Urothelium cell line (cell line): ENCODE measurements at places on chromosomes 5 and 9.

GRCh38 chr5:75617736-75618352, 6.6 kb downstream of the ANKDD1B start:
- no peak for DNase-seq

DNA sequence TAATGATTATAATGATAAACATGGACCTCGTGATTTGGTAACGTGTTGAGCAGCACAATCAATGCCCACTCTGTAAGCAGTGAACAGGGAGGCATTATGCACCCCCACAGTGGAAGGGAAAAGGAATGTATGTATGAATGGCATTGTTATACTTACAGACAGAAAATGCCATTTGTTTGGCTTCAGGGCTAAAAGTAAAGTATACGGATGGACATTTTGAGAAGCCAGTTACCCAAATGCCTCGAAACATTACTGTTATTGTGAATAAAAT, 260.2 kb upstream of the PPP1R2B start:
- DNase-seq: no peak

GRCh38 chr5:154474396-154475334, 3.4 kb downstream of the HAND1 start:
- no peak for DNase-seq

DNA sequence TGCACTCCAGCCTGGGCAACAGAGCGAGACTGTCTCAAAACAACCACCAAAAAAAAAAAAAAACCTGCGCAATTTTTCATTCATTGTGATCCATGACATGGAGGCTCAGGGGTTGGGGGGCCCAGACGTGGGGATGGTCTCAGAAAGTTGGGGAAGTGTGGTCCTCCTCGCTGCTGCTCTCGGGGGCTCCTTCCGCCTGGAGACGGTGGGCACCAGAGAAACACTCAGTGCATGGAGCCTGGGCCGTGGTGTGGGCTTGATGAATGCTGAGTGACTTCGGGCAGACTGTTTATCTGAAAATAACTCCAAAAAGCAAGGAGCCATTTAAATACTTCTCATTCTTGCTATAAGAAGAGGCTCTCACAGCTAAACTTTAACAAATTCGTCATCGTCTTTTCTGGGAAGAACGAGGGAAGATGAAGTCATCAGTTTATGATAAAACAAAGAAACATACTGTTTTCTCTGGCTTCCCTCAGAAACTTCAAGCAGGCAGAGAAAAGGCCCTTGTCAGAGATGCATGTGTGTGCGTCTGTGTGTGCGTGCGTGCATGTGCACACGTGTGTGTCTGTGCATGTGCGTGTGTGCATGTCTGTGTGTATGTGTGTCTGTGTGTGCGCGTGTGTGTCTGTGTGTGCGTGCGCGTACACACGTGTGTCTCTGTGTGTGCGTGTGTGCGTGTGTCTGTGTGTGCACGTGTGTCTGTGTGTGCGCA, 35.0 kb downstream of the RASGEF1C start:
- no peak for DNase-seq

- no peak for DNase-seq
Observed at GRCh38 chr9:92661127-92661526, 8.8 kb downstream of the IPPK start.

- DNase-seq: peak; percentile 33
Observed at GRCh38 chr9:136328011-136328621, 777 bp downstream of the GPSM1 start.

DNA sequence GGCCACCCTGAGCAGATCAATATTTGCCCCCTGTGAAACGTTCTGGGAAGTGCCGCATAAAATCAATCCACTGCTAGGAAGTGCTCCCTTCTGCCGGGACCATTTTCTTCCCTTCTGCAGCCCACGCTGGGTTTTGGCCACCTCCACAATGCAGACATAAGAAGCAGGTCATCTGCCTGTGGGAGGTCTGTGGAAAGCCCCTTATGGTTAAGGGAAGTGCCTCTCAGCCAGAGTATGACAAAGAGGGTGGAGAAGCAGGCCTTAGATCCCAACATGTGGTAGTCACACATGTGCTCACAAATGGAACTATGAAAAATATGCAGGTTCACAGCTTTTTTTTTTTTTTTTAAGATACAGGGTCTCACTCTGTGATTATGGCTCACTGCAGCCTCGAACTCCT, 82.8 kb downstream of the SLC1A3 start:
- no peak for DNase-seq

- DNase-seq: no peak
Observed at GRCh38 chr9:86187121-86187520, 72.3 kb downstream of the C9orf153 start.

GRCh38 chr9:134809826-134810225, 70.8 kb upstream of the FCN2 start:
- no peak for DNase-seq

- DNase-seq: no peak
Observed at GRCh38 chr5:144084971-144085370, 85.5 kb downstream of the YIPF5 start.

GRCh38 chr5:56464935-56465768, 232.0 kb upstream of the ANKRD55 start:
- DNase-seq: no peak

- no peak for DNase-seq
Observed at GRCh38 chr5:131147258-131147657, 17.8 kb downstream of the HINT1 start.

DNA sequence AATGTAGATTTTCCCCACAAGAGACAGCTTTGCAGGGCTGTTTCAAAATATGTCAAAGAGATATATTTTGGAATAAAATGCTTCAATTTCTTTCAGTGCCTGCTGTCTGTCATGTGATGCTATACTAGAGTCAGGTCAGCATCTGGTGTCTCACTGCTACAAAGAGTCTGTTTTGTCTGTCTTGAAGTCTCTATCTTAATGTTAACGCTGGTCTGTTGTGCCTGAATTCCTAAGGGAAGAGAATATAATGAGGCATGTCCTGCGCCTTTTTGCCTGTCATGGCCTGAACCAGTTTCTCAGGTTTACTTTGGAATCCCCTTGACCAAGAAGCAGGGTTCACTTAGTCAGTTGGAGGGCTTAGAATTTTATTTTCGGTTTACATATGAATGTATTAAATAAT, 176.4 kb downstream of the PDZD2 start:
- no peak for DNase-seq

DNA sequence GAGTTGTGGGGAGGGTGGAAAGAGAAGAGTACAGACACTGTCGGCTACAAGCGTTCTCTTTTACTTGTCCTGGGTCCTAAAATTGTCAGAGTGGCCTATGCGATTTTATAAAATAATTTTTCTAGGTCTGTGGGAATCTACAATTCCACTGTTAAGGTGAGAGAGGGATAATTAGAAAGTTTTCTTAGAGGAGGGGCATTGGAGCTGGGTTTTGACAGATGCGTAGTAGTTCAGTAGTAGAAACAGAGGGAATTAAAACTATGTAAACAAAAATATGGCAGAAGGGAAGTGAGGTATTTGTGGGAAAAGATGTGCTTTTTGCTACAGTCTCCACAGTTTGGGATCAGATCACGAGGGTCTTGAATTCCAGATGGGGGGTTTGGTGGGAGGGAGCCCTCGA, 129.1 kb upstream of the SHB start:
- no peak for DNase-seq

DNA sequence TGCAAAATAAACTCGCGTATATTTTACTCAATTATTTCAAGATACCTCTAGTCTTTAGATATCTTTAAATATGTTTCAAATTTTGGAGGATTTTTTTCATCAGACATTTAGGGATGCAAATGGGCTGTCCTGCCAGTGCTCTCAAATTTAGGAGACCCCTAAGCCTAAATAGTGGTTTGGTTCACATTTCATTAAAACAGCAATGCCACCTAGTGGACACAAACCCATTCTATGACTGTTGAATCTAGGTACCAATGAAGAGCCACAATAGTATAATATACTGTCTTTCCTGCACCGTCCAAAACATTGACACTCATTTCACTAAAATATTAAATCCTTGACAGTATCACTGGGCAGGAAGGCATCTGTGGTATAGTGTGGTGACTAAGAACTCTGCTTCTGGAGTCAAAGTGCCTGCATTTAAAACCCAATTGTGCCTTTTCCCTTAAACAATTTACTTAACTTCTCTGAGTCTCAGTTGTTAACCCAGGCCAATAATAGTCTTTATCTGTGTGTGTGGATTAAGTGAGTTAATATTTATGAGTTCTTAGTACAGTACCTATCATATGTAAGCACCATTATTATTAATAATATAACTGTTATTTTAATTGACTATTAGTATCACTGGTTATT, 148.0 kb downstream of the RORB start:
- peak; percentile 17 for DNase-seq

GRCh38 chr5:113748403-113748802, 234.9 kb downstream of the YTHDC2 start:
- DNase-seq: no peak

DNA sequence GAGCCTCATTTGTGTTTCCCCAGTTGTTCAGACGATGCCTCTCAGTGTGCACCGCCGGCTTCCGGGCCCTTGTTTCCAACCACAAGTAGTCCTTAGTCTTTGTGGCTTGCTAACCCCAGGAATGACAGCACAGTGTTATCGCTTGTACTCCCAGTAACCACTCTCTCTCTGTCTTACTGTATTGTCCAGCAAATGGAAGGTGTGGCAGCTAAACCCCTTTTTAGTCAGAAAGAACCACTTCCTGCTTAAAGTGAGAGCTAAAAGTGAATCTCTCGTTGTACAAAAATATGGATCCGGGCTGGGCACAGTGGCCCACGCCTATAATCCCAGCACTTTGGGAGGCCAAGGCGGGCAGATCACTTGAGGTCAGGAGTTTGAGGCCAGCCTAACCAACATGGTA, 61.3 kb downstream of the ENC1 start:
- DNase-seq: peak; percentile 71

DNA sequence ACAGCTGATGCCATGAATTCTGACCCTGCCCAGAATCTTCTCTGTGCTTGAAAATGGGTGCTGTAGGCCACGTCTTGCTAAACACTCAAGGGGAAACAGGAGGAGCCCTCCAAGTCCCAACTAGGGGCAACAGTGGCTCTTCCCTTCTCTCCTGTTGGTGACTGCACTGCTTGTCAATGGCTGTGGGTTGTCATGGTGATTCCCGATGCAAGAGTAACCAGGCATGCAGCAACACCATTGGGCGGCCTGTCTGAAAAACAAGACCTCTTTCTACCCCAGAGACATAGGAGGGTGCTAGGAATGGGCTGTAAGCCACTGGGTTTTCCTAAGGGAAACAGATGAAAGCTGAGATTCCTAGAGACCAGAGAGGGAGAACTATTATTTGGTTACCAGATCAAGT, 201.7 kb upstream of the PANK3 start:
- no peak for DNase-seq
